EH (cell line): ENCODE measurements at places on chromosomes 2 and 18.

DNA sequence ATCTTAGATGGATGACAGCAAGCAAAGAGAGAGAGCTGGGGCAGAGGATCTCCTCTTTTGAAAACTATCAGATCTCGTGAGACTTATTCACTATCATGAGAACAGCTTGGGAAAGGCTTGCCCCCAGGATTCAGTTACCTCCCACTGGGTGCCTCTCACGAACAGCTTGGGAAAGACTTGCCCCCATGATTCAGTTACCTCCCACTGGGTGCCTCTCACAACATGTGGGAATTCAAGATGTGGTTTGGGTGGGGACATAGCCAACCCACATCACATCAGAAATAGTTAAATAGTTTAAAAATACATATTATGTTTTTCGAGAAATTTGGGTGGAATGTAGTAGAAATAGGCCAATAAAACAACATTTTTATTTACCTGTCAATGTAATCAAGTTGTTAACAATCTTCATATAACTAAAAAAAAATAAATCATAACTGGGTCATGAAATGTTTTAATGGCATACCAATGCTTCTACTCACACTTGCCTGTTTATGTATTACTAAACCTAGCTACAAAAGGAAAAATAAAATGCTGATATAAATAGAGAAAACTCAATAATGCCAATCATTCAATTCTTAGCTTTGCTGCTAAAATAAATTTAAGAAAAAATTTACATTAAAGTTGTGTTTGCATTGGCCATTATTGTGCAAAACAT, 608.9 kb downstream of the SUCLG1 start:
- DNase-seq = no peak

DNA sequence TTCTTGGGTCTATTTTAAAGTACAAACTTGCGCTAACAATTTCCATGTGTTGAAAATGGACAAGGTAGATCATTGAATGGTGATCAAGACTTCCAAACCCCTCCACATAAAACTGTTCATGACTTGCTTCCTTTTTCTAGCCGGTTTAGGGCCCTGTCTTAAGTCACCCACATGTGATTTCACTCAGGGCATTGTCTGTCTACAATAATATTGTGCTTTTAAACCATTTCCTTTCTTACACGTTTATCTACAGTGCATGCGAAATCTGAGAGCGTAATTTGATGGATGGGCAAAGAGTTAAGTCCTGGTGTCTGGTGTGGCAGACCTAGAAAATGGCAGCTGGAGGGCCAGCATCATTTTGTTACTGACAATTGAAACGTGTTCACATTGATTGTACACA, 2.0 kb upstream of the ZNF516 start:
- DNase-seq = no peak

DNA sequence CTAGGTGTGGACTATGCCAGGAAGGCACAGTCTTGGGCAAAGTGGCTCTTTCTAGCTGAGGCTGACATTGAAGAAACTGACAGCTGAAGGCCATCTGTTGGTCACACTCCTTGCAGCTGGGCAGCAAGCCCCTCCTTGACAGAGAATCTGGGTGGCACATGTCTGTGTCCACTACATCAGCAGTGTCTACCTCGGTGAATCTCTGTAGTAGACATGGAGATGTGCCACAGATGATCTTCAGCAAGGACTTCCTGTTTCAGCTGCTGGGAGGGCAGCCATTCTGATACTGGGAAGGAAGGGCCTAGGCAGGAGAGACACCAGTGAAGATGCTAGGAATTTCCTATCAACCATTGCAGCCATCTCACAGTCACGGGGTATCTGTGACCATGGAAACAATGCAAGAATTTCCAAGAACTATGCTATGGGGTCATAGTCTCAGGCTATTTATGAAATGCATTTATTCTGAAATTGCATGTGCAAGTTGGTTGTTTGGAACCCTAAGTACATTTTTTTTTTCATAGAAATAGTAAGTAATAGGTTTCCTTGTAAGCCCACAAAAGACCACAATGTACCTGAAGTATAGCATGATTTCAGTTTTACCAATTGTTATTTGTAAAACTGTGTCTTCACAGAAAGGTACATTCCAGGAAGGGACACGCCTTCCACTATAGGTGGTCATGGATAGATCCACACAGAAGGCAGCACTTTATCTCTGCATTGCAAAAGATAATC, 63.8 kb upstream of the DARS1 start:
- no peak for DNase-seq

DNA sequence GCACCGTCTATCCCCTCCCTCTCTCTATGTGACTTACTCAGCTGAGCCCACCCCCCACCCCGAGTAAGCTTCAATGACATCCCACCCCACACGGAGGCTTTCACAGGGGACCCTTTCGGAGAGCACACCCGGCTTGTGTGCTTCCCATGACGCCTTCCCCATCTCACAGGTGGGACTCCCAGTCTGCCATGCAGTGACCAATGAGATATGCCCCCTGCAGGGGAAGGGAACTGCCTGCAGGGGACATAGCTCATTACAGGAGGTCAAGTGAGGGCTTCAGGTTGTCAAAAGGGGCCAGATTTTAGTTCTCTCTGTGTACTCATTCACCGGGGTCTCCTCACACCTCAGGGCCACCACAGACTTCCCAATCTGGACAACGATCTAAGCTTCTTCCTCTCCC, 112.6 kb downstream of the GAREM1 start:
- no peak for DNase-seq

DNA sequence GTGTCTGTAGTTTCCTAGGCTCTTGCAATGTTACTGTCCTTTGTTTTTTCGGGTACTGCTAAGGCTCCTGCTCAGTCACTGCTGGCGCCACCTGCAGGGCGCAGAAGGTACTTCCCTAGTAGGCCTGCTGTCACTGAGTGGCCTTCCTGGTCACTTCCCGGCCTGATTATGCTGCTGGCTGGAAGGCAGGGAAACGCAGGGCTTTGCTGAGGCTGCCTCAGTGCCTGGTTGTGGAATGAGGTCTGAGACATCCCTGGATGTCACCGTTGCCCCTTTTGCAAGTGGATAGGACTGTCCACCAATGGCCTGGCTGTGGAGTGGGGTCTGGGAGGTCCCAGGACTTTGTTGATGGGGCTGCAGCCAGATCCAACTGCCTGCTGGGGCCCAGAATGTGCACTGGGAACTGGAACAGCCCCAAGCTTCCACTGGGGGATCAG, 13.1 kb downstream of the DAW1 start:
- peak; percentile 78 for DNase-seq
